Ecto neural progenitor cell (in vitro differentiated cells): ENCODE measurements at places on chromosomes 1 and 21.
A peak's percentile ranks its signal among the peaks of the same experiment; 100 is the strongest.

DNA sequence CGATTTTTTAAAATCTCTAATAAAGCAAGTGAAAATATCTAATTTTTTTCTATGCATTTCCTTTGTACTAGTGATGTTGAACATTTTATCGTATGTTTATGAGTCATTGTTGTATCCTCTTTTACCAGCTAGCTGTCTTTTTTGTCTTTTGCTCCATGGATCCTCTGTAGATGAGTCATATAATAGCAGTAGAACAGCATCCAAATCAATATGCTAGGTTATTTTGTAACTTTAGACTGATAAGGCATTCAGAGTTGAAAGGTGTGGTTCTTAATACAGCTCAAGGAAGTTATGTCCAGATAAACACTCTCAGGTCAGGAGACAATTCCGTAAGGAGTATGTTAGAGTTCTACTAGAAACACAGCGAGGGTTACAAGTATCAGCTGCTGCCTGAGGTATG is 31.9 kb downstream of the MAP10 start:
- DNase-seq: no peak

GRCh38 chr1:16026723-16027484 is 5.1 kb downstream of the CLCNKA start:
- DNase-seq: peak; percentile 94

- no peak for DNase-seq
Measured at GRCh38 chr1:236041631-236042618, 23.0 kb downstream of the NID1 start.

GRCh38 chr1:80158771-80159170 is 1152.2 kb upstream of the ADGRL4 start:
- DNase-seq: no peak

GRCh38 chr1:51329443-51330325 is 678 bp downstream of the TTC39A start:
- peak; percentile 47 for DNase-seq

- no peak for DNase-seq
Measured at GRCh38 chr1:217363319-217363718, 267.6 kb downstream of the GPATCH2 start.

GRCh38 chr1:30840904-30841598 is 67.5 kb downstream of the SDC3 start:
- no peak for DNase-seq

DNA sequence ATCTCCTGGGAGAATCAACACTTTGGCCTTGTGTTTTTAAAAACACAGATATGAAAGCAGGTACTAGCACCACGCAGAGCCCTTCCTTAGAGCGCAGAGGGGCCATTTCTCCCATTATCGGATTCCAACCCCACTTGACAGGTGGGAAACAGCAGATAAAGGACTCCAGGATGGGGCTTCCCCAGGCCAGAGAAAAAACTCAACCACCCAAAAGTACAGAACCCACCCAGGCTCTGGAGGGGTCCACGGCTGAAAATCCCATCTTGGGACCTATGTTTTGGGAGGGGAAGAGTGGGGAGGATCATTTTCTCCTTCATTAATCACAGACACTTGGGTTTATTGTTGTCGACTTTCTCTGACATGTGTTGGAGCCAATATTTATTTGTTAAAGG is 27.1 kb upstream of the COL18A1 start:
- no peak for DNase-seq

- no peak for DNase-seq
Measured at GRCh38 chr1:238451781-238452310, 561.1 kb upstream of the ZP4 start.

- no peak for DNase-seq
Measured at GRCh38 chr1:117511273-117511672, 94.6 kb upstream of the TENT5C start.

DNA sequence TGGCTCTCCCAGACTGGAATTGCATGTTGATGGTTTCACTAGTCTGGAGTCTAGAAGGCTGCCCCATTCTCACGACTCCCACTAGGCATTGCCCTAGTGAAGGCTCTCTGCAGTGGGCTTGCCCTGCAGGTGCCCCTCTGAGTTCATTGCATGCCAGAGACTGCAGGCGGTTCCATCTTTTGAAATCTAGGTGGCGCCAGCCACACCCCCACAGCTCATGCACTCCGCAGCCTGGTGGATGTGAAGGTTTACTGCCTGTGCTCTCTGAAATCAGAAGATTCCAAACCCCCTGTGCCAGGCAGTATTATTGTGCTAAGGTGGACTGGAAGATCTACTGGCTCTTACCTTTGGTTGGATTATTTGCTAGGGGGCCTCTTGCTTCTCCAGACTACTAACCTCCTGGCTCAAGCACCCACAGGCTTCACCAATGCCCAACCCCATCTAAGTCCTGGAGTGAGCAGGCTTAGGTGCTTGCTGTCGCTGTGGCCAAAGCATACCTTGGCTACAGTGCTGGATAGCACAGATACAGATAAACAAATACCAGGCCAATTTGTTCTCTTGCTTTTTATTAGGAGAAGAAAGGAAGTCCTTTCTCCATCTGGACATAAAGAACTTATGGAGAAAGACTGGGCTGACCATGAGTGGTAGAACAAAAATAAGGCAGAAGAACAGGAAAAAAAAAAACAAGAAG is 83.5 kb upstream of the SIM2 start:
- no peak for DNase-seq

DNA sequence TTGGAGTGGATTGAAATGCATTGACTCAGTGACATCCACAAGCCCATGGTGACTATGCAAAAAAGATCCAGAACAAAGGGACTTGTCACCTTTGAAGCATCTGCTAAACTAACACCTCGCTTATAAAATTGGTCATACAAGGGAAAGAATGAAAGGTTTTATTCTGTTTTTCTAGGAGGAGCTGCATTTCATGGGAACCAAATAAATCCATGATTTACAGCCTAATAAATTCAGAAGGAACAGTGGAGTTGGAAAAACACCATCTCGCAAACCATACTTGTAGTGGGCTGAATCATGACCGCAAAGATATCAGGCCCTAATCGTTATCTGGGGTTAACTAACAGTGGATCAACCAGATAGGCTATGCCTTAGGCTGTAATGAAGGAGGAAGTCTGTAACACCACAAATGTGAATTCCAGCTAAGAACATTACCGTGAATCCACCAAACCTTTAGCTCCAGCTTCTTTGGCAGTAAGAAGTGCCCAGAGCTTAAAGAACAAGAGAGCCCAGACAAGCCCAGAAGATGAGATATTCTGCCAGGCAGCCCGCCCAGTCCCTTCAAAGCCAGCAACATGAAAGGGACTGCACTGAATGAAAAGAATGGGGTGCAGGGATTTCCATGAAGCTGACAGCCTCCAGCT is 27.4 kb downstream of the RSPH1 start:
- no peak for DNase-seq

- no peak for DNase-seq
Measured at GRCh38 chr1:89070509-89070908, 5.5 kb upstream of the GBP1 start.

DNA sequence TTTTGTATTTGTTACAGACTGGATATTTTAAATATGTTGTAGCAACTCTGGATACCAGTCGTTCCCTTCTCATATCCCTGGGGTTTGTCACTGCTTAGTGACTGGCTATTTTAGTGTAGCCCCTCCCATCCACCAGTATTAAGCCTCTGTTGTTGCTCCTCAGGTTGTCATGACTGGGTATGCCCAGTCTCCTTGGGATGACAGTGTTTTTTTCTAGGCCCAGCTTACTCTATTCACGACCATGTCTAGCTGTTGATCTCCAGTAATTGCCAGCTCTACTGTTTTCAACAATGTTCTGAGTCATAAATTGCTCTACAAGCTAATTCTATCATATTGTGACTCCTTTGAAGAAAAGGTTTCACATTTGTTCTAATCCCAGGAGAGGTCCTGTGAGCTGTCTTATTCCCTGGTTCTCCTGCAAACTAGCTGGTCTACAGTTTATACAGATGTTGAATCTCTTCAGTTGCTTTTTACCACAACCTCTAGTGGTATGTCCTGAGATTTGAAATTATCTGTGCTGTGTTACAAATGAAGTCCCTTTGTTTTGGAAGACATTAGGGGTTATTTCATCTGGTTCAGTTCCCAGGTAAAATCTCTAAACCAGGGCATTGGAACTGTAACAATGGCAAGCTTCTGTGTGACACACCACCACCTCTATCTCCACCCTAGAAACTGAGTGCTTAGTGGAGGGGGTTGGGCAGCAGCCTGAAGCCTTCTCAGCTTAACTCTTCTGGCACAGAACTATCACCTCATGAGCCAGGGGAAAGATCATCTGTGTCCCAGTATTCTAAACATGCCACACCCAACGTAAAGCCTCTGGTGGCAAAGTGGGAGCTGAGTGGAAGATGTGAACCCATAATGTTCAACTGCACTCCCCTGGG is 124.6 kb downstream of the TRIM33 start:
- no peak for DNase-seq

GRCh38 chr1:157193219-157193618 is 55.0 kb upstream of the ETV3 start:
- DNase-seq: peak; percentile 28
